ENCODE measurements at places on chromosomes 11 and 22.

DNA sequence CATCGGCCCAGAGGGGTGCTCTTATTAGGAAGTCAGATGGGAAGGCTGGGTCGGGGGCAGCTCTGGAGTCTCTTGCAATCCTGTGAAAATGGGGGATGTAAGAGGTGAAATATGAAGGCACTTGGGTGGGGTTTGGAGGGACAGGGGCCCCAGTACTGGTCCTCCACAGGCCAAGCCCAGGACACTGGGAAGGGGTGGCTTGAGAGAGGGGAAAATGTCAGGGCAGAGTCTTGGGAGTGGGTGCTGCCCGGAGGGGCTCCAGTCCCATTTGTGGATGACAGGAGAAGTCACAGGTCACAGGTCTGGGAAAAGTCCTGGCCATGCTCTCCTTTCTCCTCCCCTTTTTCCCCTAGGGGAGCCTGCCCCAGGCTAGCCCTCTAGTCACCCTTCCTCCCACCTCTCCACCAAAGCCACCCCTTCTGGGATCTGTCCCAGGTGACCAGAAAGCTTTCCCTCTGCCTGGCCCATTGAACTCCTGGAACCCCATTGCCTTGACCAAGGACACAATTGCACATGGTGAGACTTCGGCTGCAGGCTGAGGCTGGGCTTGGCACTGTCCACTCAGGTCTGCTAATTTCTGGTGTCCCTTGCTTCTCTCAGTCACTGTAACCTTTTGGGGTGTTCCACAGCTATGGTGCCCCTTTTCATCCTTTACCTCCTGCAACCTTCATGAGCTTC lies 1465.0 kb downstream of the TBC1D22A start:
- DNase-seq, result no peak

DNA sequence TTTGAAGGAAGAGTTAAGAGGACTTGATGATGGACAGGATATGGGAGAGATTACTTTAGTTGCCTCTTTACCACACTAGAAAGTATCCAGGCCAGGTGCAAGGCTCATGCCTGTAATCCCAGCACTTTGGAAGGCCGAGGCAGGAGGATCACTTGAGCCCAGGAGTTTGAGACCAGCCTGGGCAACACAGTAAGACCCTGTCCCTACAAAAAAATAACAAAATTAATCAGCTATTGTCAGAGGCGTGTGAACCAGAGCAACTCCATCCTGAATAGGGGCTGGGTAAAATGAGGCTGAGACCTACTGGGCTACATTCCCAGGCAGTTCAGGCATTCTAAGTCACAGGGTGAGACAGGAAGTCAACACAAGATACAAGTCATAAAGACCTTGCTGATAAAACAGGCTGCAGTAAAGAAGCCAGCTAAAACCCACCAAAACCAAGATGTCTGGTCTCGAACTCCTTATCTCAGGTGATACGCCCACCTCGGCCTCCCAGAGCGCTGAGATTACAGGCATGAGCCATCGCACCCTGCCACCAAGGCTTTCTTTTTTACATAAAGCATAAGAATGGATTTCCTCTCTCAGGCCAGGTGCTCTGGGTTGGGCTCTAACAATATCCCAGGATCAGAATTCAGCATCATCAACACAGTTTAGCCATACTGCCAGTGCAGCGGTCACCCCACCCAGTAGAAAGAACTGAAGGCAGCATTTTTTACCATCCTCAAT lies 17.8 kb downstream of the PI4KA start:
- no peak for DNase-seq

GRCh38 chr11:76680518-76681425 lies 10.2 kb upstream of the LRRC32 start:
- peak; percentile 86 for DNase-seq

GRCh38 chr11:78207532-78208256 lies 19.0 kb downstream of the USP35 start:
- DNase-seq, result no peak

DNA sequence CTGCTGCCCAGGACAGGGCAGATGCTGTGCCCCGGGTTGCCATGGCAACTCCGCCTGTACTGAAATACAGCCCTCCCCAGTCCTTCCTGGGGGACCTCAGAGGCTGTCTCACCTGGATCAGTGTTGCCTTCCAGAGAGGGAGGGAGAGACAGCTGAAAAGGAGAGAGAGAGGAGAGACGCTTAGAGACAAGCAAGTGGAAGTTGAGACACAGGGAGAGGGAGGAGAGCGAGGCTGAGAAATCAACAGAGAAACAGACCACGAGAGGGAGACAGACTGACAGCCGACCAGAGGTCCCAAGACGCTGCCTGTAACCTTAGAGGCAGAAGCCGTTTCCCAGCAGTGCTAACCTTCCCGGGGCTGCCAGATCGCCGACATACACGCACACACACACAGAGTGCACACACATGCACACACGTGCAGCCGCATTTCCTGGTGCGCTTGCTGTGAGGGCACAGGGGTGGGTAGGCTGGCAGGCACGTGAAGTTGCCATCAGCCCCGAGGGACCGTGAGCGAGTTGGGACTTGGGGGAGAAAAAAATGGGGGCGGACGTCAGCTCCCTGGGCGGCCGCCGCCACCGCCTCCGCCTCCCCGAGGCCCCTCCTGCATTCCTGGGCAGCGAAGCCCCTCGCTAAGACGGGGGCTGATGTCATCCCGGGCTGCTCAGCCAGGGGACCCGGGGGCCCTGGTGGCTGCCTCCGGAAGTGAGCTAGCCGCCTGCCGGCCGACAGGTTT lies 88.6 kb upstream of the CRYBB3 start:
- DNase-seq, result peak; percentile 83

- DNase-seq, result no peak
These were observed 18.5 kb downstream of the NF2 start for GRCh38 chr22:29621761-29622526.

GRCh38 chr11:8908099-8908498 lies 2.9 kb upstream of the AKIP1 start:
- no peak for DNase-seq

DNA sequence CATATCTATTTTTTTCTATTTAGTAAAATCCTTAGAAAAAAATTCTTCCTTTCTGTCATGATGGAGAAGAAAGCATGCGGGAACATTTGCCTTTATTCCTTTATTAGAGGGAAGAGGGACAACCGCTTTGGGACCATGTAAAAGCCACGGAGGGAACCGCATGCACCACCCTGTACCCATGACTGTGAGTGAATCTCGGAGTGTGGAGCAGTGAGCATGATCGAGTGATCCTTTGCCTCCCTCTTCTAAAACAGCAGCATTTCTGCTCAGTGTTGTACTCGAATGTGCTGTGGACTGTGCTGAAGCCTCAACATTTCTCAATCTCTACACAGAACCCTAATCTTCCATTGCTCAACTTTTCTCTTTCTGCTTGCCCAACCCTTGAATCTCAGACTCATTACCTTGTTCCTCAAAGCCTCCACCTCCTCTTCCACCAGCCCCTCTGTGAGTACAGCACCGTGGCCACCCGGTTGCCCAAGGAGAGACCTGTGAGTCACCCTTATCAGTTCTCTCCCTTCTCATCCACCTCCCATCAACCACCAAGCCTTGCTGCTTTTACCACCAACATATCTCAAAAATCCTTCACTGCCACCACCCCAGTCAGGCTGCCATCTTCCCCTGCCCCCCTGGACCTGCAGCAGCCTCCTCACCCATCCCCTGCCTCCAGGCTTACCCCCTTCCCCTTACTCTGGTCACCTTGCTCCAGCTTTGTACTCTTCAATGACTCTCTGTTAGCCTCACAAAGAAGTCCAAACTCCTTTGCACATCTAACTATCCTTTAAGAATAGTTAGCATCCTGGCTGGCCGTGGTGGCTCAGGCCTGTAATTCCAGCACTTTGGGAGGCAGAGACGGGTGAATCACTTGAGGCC lies 103.1 kb downstream of the NAT10 start:
- no peak for DNase-seq

DNA sequence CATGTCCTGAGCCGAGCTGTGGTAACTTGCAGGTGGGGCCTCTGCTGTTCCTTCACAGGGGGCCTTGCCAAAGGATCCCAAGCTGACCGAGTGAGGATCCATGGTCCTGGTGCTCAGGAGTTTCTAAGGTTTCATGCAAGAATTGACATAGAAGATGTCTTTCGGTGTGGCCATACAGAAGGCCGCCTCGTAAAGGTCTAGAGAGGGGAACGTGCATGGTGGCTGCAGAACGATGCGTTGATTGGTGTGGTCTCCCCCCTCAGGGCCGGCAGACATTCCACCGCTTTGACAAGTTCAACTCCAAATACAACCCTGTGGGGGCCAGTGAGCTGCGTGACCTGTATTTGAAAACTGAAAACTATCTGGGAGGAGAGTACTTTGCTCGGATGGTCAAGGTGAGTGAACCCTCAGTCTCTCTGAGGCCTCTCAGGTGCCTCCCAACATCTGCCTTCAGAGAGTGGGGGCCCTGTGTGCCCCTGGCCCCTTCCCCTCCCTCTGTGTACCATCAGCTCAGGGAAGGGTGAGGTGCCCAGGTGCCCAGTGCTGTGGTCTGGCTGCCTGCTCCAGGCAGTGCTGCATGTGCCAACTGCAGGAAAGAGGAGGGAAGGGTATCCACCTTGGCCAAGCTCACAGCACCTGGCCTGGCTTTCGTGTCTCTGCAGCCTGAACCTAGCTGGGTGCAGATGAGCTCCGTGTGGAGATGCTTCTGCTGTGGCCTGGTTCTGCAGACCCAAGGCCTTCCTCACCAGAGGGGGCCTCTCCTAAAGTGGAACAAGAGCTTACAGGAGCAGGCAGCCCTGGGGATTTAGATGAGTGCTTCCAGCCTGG lies 39.8 kb downstream of the AMPD3 start:
- no peak for DNase-seq

GRCh38 chr11:61949169-61950034 lies 749 bp upstream of the BEST1 start:
- peak; percentile 71 for DNase-seq

GRCh38 chr11:120404495-120404894 lies 68.3 kb downstream of the ARHGEF12 start:
- no peak for DNase-seq

DNA sequence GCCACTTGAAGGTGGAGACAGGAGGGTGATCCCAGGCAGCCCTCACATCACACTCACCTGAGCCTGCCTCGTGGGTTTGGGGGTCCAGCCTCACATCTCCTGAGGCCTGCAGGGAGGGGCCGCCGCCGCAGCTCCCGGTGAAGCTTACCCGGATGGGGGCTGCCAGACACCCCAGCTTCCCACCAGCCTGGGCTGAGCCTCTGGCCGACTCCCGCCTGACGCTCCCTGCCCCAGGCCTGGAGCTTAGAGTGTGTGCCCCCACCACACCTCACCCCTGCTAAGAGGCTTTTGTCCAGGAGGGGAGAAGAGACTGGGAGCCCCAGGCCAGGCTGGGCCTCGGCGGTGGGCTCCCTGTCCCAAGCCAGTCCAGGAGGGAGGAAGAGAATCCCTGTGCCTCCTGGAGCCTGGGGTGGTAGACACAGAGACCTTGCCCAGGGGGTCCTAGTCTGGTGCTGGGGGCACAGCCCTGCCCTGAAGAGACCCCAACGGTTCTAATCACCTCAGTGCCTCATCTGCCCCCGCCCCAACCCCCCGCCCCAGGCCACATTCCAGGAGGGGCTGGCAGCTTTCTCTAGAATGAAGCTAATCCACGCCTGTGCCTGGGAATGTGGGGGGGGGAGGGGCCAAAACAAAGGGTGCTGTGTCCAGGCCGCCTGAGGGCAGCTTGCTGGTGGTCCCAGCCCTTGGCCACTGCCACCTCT lies at the start of gene SLC16A8:
SLC16A8 (minus strand) TSS at position 254 of the 701 bp plus-strand sequence. CDS start 1,311 bp downstream, outside the sequence.
- peak; percentile 37 for DNase-seq

- no peak for DNase-seq
These were observed 8.8 kb downstream of the CRY2 start for GRCh38 chr11:45856044-45856468.

- DNase-seq, result no peak
These were observed 41.3 kb downstream of the RTN4R start for GRCh38 chr22:20226760-20227350.

DNA sequence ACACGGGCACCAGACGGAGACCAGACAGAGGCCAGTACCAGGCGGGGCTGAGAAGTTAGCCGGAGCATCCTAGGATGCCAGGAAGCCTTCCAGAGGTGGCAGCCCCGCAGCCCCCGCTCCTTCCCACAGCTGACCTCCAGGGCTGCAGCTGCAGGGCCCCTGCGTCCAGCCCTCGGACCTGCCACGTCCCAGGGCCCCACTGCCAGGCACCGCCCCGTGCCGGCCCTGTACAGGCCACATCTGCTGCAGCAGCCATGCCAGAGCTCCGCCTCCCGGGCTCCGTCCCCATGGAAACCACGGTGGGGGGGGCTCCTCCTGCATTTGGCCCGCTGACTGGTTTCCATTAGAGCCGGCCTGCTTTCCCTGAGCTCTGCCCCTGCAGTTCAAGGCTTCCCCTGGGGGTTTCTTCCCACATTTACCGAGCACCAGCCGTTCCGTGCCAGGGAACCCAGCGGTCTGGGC lies 62.5 kb upstream of the PPARA start:
- peak; percentile 20 for DNase-seq

- no peak for DNase-seq
These were observed 535 bp downstream of the TRABD start for GRCh38 chr22:50186181-50186714.

- no peak for DNase-seq
These were observed 154.4 kb downstream of the BBOX1 start for GRCh38 chr11:27194976-27195375.

DNA sequence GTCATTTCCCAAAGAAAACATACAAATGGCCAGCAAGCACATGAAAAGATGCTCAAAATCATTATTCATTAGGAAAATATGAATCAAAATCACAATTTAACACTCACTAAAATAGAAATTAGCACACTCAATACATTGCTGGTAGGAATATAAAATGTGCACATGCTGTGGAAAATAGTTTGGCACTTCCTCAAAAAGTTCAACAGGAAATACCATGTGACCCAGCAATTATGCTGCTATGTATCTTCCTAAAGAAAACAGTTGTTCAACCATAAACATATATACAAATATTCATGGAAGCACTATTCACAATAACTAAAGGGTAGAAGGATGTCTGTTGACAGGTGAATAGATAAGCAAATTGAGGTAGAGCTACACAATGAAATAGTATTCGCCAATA lies 187.3 kb upstream of the SOX6 start:
- DNase-seq, result no peak

- DNase-seq, result no peak
These were observed 17.8 kb downstream of the SAMM50 start for GRCh38 chr22:43972931-43973462.

GRCh38 chr22:33487041-33487716 lies 429.0 kb upstream of the SYN3 start:
- no peak for DNase-seq

GRCh38 chr22:44616882-44617655 lies 84.9 kb upstream of the PRR5 start:
- no peak for DNase-seq

GRCh38 chr11:111514216-111515031 lies at the start of gene HOATZ:
Gene HOATZ (plus strand): TSS chr11:111514778. CDS start chr11:111514785, 7 bp downstream.
- DNase-seq, result peak; percentile 8

- DNase-seq, result peak; percentile 64
These were observed 100.2 kb upstream of the GAL start for GRCh38 chr11:68584097-68584496.

- DNase-seq, result peak; percentile 40
These were observed 3.0 kb downstream of the MN1 start for GRCh38 chr22:27798511-27799014.

GRCh38 chr11:80719292-80719646 lies 1278.4 kb upstream of the TENM4 start:
- DNase-seq, result no peak
